ENCODE measurements at places on chromosomes 12 and 14.
A peak's percentile ranks its signal among the peaks of the same experiment; 100 is the strongest.

GRCh38 chr12:51329742-51330141 is 5.8 kb upstream of the BIN2 start:
- DNase-seq = no peak

DNA sequence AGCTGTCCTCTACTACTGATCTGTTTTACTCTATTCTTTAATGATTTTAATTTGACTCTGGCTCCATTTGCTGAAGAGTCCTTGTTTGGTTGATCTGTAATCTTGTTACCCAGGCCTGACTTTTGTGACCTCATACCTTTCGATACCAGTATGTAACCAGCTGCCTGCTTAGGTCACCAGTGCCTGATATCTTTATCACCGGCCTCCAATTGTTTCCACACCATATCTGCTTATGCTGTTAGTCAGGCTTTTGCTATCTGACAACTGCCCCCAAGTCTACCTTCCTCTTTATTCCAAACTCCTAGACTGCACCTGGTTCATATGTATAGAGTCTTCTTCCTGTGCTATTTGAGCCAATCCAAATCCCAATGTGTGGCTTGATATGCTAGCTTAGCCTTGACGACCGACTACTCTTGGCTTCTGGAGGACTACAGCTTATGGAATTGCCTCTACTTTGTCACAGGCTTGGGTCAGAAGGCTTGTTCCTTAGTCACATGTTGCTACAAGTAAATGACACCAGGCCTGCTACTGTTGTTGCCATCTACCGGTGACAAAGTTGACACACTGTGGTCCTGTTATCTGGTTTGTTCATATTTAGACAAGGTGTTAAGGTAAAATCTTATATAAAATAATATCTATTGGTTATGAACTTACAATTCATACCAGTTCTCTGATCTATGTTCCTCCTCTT is 193.9 kb downstream of the TRHDE start:
- no peak for DNase-seq

- no peak for DNase-seq
Measured at GRCh38 chr12:6849976-6850560, 1.0 kb downstream of the CDCA3 start.

GRCh38 chr12:124109760-124110159 is 136.7 kb downstream of the ZNF664 start:
- DNase-seq = peak; percentile 35

DNA sequence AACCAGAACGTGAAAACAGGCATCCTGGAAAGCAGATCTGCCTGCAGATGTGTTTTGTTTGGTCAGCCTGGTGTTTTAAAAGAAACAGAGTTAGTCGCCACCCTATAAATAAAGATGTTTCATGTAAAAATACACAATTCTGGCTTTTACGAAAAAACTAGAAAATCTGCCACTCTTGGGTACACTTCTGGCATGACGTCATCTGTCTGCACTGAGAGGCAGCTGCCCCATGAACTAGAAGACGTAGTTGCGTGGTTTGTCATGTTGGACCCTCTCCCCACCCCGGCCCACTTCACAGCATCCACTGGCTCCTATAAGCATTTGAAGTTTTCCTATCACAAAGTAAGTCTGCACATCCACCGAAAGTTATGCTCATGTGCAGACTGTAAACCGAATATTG is 392.5 kb downstream of the GLT1D1 start:
- no peak for DNase-seq

- DNase-seq = no peak
Measured at GRCh38 chr12:121034616-121035305, 4.3 kb downstream of the OASL start.

- no peak for DNase-seq
Measured at GRCh38 chr12:19998961-19999804, 369.2 kb upstream of the PDE3A start.

DNA sequence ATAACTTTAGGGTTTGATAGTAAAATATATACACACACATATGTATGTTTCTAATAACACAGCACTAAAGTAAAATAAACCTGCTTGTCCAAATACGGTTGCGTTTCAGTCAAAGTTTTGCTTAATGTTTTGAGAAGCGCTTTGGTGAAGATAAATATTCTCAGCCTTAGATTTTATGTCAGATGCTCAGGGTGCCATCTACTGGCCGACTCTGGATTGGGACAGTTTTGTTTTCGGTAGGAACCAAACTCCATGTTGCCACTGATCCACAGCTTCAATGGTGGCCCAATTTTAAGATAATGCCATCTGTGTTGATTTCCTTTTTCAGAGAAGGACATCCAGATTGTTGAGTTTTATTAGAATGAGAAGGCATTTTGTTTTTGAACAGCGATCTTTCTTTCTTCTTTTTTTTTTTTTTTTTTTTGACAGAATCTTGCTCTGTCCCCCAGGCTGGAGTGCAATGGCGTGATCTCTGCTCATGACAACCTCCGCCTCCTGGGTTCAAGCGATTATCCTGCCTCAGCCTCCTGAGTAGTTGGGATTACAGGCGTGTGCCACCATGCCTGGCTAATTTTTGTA is 43.1 kb downstream of the LLPH start:
- peak; percentile 70 for DNase-seq

DNA sequence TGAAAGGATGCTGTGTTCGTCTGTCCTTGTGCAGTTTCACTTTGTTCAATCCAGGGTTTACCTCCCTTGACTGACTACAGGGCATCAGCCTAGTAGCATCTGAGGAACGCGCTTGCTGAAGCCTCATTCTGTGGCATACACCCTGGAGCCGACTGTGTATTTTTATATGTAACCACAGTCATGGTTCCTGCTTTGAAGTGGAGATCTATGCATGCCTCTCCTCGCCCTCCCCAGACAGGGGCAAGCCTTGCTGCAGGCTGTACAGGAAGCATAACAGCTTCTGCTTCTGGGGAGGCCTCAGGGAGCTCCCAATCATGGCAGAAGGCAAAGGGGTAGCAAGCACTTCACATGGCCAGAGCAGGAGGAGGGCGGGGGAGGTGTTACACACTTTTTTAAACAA is 262.1 kb downstream of the BCL11B start:
- no peak for DNase-seq

DNA sequence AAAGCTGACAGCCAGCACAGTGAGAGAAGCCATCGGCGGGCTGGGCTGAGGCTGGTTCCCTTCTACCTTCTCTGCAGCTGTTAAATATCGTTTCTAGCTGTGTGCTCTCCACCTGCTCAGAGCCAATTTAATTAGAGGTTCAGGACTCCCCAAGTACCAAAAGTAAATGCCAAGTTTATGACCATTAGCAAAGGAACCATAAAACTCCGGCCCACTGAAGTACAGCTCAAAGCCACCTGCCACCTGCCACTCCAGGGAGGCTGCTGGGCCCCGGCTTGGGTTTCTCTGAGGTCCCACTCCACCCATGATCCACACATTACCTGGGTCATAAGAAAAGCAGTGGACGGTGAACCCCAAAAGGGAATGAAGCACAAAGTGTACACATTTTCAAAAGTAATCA is 272.8 kb downstream of the KSR2 start:
- DNase-seq = no peak

DNA sequence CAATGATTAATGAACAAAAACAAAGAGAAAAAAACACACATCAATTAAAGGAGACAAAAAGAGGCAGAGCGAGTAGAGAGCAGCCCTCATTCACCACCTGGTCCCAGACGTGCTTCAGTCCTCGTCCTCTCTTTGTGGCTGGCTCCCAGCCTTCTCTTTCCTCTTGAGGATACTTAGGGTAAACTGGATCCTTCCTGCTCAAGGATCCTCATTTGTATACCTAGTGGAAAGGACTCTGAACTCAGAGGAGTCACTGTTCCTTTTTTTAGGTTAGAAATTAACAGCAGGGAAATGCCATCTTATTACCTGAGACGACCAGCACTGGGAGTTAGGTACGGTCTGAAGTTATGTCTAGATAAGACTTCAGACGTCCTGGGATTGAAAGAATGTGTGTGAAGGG is 9.7 kb downstream of the MLEC start:
- no peak for DNase-seq

GRCh38 chr14:105999361-106000028 is 473.1 kb downstream of the TMEM121 start:
- DNase-seq = no peak

DNA sequence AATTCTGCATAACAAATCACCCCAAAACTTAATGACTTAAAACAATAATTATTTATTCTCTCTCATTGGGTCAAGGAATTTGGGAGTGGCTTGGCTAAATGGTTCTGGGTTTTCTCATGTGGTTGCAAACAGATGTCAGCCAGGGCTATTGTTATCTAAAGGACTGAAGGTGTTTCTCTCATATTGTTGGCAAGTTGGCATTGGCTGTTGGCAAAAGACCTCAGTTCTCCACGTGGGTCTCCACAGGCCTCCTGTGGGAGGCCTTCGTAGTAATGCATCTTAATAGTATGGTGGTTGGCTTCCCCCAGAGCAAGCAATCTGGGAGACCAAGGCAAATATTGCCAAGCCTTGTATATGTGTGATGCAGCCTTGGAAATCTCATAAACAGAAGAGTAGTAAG is 14.4 kb downstream of the GALNT16 start:
- no peak for DNase-seq

GRCh38 chr14:104586832-104587620 is 7.5 kb downstream of the C14orf180 start:
- no peak for DNase-seq

- DNase-seq = no peak
Measured at GRCh38 chr12:130952171-130952954, 1.3 kb upstream of the ADGRD1 start.

- DNase-seq = no peak
Measured at GRCh38 chr12:22396253-22396652, 61.7 kb upstream of the ST8SIA1 start.

DNA sequence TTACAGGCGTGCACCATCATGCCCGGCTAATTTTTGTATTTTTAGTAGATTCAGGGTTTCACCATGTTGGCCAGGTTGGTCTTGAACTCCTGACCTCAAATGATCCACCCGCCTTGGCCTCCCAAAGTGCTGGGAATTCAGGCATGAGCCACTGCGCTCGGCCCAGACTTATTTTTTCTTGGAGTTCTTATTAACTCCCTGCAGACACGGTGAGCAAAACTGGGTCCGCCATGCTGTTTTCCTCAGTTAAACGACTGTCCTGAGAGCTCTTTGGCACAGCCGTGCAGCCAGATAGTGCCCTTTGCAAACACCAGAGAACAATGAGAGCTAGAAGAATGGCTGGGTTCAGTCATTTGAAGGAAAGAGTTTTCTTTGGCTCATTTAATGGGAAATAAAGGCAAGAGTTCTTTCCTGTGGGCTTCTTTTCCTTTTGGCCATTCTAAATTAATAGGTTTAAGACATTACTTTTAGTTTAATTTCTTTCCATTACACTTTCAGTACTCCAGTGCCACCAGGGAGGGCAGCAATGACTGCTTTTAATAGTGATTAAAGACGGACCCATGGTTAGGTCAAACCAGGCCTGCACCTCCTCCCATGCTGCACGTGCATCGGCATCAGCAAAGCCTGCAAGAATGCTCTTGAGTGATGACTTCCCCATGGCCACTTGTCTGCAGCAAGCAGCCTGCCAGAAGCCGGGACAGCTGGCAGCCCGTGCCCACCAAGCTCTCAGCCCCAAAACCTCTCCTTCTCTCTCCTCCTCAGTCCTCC is 60.7 kb downstream of the VCPKMT start:
- no peak for DNase-seq
